Upper lobe of right lung (tissue), 1 donor: ENCODE measurements at places on chromosomes 2 and 18. TPM values are rescaled to one million over a fixed set of nuclear protein-coding genes. Genes with fewer than 3 reads are reported as not detected.
A peak's percentile ranks its signal among the peaks of the same experiment; 100 is the strongest.

The MRPL30 gene
- total RNA-seq, result 18.8 TPM

GRCh38 chr2:147684903-147685302, 159.9 kb upstream of the ACVR2A start:
- DNase-seq, result no peak
- H3K27ac ChIP-seq, result no peak overlapping the region
- H3K4me1 ChIP-seq, result no peaks in the 10 kb centered on the region
- H3K4me3 ChIP-seq, result no peak overlapping the region
- no peaks in the 10 kb centered on the region for H3K27me3 ChIP-seq
- no peaks in the 10 kb centered on the region for H3K36me3 ChIP-seq

The TEX44 gene
- not detected for total RNA-seq

DNA sequence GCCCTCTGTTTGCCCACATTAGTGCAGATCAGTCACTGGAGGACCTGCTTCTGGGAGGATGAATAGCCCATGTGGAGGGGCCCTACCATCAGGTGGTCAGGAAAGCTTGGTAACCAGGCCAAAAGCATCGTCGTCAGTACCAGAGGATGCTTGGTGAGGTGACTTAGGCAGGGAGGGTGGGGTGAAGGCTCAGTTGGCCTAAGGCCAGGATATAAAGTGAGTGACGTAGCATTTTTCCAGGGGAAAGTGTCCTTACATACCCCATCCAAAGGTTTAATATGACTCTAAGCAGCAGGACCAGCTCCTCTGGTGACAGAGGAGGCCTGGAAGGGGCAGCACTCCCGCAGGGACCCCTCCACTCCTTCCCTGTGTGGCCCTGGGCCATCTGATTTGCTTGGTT, 27.7 kb upstream of the DNMT3A start:
- no peaks in the 10 kb centered on the region for H3K27me3 ChIP-seq
- no peak overlapping the region for H3K4me3 ChIP-seq
- no peaks in the 10 kb centered on the region for H3K4me1 ChIP-seq
- no peaks in the 10 kb centered on the region for H3K36me3 ChIP-seq
- DNase-seq, result no peak
- H3K27ac ChIP-seq, result no peak overlapping the region

DNA sequence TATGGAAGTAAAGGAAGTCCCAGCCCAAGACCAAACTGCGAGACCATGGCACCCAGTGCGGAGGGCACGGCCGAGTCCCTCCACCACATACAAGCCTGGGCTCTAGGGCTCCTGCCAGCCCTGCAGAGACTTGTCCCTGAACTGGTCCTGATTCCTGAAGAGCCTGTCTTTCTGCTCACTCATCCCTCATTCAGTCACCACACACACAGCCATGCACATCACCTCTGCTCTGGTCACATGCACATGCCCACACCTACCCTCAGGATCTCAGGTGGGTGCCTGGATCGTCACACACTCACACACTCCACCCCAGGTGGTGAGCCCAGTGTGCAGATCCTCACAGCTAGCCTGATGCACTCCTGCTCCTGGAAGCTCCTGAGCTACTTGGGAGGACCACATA, 71.4 kb upstream of the LAPTM4A start:
- H3K27me3 ChIP-seq, result no peaks in the 10 kb centered on the region
- H3K4me1 ChIP-seq, result no peaks in the 10 kb centered on the region
- H3K27ac ChIP-seq, result no peak overlapping the region

DNA sequence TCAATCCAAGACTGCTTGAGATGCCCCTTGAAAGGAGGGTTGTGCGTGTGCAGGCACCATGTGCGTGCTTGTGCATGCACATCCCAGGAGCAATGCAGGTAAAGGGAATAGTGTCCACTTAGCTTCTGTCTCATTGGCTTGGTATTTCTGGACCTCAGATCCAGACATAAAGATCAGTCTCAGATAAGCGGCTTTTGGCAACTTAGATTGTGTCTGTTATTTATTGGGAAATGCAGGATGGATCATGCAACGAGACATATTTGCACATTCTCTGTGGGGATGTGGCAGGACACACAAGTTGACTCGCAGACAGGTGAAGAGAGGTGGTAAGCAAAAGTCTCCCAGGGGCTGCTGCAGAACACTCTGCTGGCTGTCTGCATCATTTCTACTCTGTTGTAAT, 67.9 kb downstream of the SETBP1 start:
- H3K4me1 ChIP-seq, result no peaks in the 10 kb centered on the region
- H3K27me3 ChIP-seq, result no peaks in the 10 kb centered on the region
- H3K27ac ChIP-seq, result no peak overlapping the region
- no peak overlapping the region for H3K4me3 ChIP-seq
- no peaks in the 10 kb centered on the region for H3K36me3 ChIP-seq

DNA sequence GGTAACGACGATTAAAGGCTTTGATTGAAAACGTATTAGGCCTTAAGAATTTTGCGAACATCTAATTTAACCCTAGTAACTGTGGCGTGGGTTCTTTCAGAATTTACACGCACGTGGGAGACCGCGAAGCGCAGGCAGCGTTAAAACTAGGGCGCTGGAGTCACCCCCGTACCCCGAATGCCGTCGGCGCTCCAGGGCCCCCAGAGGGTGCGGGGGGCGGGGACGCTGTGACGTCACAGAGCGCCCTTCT, 673 bp upstream of the SMCHD1 start:
- H3K4me1 ChIP-seq, result peaks cover 23% of the 10 kb centered on the region
- DNase-seq, result peak; percentile 86
- H3K27ac ChIP-seq, result peak overlapping the region; percentile 94
- H3K36me3 ChIP-seq, result no peaks in the 10 kb centered on the region
- no peaks in the 10 kb centered on the region for H3K27me3 ChIP-seq

DNA sequence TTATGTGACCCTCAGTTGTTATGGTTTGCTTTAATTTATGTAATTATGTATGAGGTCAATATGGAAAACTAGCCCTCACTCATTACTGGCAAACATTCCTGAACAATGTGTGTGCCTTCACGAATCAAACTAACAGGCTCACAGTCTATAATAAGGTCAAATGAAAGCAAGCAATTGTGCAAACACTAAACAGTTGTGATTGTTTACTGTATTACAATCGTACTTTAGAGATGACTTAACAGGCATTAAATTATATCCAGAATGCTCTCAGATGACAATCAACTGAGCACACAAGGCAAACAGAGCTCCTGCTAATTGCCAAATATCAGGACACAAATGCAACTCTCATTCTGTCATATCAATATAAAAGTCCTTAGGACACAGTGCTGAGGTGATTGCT, 29.5 kb downstream of the COL5A2 start:
- H3K36me3 ChIP-seq, result no peaks in the 10 kb centered on the region
- no peaks in the 10 kb centered on the region for H3K4me1 ChIP-seq
- no peak overlapping the region for H3K4me3 ChIP-seq
- H3K27ac ChIP-seq, result no peak overlapping the region
- no peaks in the 10 kb centered on the region for H3K27me3 ChIP-seq

The CYTIP gene
- 34.7 TPM for total RNA-seq

DNA sequence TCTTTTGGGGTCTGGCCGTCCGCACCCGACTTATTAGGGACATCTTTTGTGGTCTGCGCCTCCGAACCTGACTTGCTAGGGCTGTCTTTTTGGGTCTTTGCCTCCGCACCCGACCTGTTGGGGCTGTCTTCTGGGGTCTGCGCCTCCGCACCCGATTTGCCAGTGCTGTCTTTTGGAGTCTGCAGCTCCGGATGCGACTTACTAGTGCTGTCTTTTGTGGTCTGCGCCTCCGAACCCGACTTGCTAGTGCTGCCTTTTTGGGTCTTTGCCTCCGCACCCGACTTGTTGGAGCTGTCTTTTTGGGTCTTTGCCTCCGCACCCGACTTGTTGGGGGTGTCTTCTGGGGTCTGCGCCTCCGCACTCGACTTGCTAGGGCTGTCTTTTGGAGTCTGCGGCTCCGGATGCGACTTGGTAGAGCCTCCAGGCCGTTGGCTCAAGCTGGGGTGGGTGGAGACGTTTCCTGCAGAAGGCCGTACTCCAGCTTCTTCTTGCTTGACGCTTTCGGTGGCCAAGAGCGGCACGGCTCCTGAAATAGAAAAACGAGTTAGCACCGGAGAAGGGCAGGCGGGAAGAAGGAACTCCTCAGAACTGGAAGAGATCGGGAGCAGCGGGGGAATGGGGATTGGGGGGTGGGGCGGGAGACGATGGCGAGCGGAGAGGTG, 498 bp downstream of the TGOLN2 start:
- peaks cover 38% of the 10 kb centered on the region for H3K4me1 ChIP-seq
- peak; percentile 76 for DNase-seq
- peak overlapping the region; percentile 75 for H3K4me3 ChIP-seq

The LOXHD1 gene
- total RNA-seq, result 2.7 TPM

DNA sequence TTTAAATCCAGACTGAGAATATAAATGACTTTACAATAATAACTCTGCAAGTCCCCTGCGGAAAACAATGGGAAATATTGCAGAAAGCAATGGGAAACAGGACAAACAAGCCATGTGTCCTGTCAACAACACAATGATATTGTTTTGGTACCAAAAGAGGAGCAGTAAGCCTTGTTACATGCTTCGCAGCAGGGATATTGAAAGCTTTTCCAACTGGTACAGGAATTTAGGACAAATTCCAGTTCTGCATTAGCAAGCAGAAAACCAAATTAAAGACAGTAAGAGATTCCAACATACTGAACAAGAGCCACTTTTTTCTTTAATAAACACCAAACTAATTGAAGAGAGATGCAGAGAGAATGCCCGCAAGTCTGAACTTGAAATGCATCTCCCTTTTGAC, 30.0 kb downstream of the FRZB start:
- no peaks in the 10 kb centered on the region for H3K27me3 ChIP-seq
- no peaks in the 10 kb centered on the region for H3K36me3 ChIP-seq
- no peak overlapping the region for H3K4me3 ChIP-seq
- no peak overlapping the region for H3K27ac ChIP-seq

The ERFE gene
- total RNA-seq, result not detected

- H3K36me3 ChIP-seq, result peaks cover 16% of the 10 kb centered on the region
- H3K27me3 ChIP-seq, result no peaks in the 10 kb centered on the region
- peaks cover 5% of the 10 kb centered on the region for H3K4me1 ChIP-seq
- peak; percentile 93 for DNase-seq
- peak overlapping the region; percentile 80 for H3K27ac ChIP-seq
Observed at GRCh38 chr2:113198790-113199612, 25.2 kb downstream of the PSD4 start.

The ADI1 gene
- 66.8 TPM for total RNA-seq

The PRKAG3 gene
- not detected for total RNA-seq

DNA sequence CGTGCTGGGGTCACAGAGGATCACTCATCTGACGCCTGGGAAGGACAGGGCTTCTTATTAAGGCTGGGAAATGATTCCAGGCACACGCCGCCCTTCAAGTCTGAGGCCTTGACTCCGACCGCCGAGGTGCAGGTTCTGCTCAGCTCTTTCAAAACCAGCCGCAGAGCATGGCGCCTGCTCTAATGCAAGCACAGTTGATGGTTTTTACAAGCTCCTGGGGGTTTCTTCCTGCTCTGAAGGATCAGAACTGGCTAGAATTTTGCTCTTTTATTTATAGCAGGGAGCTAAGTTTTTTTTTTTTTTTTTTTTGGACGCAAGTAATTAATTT, 32.0 kb downstream of the CDCA7 start:
- no peaks in the 10 kb centered on the region for H3K36me3 ChIP-seq
- H3K27me3 ChIP-seq, result no peaks in the 10 kb centered on the region
- DNase-seq, result no peak
- no peak overlapping the region for H3K27ac ChIP-seq
- H3K4me1 ChIP-seq, result no peaks in the 10 kb centered on the region
- H3K4me3 ChIP-seq, result no peak overlapping the region

The BCL2L11 gene
- 23.9 TPM for total RNA-seq

GRCh38 chr2:85899284-85899683, 10.5 kb upstream of the ST3GAL5 start:
- no peaks in the 10 kb centered on the region for H3K27me3 ChIP-seq
- H3K27ac ChIP-seq, result no peak overlapping the region
- H3K36me3 ChIP-seq, result no peaks in the 10 kb centered on the region
- no peaks in the 10 kb centered on the region for H3K4me1 ChIP-seq

DNA sequence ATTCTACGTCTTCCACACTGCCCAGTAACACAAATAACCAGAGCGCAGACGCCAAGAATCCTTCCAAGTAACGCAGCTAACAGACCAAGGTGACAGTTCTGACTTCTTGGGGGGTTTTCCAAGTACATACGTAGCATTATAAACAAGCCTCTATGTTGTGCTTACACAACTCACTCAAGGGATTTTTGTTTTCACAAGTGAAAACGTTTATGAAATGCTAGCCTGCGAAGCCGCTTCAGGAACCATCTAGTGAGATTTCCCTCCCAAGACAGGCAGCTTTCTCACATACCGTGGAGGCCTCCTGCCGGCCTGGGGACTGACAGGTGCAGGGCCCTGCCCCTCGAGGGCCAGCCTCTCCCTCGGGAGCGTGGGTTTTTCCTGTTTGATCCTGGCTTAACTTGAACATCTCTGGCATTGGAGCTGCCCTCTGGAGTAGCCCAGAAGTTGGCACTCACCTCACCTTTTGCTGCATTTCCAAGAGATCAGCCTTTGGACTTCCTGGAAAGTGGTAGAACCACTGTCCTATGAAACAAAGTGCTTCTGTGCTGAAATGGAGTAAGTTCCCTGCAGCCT, 151.1 kb downstream of the MBP start:
- DNase-seq, result no peak
- H3K4me1 ChIP-seq, result peaks cover 4% of the 10 kb centered on the region
- no peak overlapping the region for H3K4me3 ChIP-seq

The SCN9A gene
- 10.5 TPM for total RNA-seq

The RGPD4 gene
- 0.23 TPM for total RNA-seq

DNA sequence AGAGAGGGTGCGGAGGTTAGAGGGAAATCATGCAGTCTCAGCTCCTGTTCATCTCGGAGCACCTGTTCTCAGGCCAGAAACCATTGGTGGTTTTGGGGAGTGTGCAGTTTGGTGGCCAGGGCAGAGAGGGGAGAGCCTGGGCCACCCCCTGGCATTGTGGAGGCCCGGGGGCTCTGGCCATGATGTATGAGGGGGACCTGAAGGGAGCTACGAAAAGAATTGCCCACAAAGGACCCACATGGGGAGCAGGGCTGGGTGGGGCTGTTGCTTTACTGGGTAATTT, 87.7 kb downstream of the DGKD start:
- no peak overlapping the region for H3K4me3 ChIP-seq
- peaks cover 64% of the 10 kb centered on the region for H3K36me3 ChIP-seq
- no peaks in the 10 kb centered on the region for H3K4me1 ChIP-seq
- H3K27me3 ChIP-seq, result no peaks in the 10 kb centered on the region

The AMER3 gene
- total RNA-seq, result not detected

- DNase-seq, result no peak
- H3K4me1 ChIP-seq, result no peaks in the 10 kb centered on the region
- no peak overlapping the region for H3K27ac ChIP-seq
- no peaks in the 10 kb centered on the region for H3K36me3 ChIP-seq
- H3K4me3 ChIP-seq, result no peak overlapping the region
- no peaks in the 10 kb centered on the region for H3K27me3 ChIP-seq
Observed at GRCh38 chr2:125638345-125638744, 1017.6 kb upstream of the GYPC start.

- no peak overlapping the region for H3K27ac ChIP-seq
- no peaks in the 10 kb centered on the region for H3K4me1 ChIP-seq
Observed at GRCh38 chr2:170361090-170361936, 183.4 kb downstream of the MYO3B start.

The POU3F3 gene
- not detected for total RNA-seq
